GM12865 (cell line): ENCODE measurements at places on chromosomes 1 and 21.

DNA sequence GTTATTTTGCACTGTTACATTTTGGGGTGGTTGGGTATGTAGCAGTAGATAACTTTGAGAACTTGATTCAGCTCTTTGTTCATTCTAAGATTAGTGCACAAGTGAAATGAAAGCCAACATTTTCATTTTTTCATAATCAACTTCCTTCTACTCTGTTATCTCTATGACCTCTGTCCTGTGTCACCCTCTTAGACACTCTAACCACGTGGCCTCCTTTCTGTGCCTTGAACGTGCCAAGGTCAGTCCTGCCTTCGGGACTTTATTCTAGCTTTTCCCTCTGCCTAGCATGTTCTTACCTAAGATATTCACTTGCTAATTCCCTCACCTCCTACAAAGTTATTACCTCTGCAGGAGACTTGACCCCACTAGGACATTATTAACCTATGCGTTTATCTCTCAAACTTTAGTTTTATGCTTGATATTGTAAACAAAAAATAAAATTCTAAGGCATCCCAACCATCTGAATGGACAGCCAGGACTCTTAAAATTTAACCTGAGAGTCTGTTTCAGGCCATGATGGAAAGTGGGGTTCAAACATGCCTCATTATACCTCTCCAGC is 19.2 kb upstream of the EDEM3 start:
- DNase-seq: no peak

GRCh38 chr1:229758101-229759036 is 132.3 kb downstream of the URB2 start:
- DNase-seq: no peak

DNA sequence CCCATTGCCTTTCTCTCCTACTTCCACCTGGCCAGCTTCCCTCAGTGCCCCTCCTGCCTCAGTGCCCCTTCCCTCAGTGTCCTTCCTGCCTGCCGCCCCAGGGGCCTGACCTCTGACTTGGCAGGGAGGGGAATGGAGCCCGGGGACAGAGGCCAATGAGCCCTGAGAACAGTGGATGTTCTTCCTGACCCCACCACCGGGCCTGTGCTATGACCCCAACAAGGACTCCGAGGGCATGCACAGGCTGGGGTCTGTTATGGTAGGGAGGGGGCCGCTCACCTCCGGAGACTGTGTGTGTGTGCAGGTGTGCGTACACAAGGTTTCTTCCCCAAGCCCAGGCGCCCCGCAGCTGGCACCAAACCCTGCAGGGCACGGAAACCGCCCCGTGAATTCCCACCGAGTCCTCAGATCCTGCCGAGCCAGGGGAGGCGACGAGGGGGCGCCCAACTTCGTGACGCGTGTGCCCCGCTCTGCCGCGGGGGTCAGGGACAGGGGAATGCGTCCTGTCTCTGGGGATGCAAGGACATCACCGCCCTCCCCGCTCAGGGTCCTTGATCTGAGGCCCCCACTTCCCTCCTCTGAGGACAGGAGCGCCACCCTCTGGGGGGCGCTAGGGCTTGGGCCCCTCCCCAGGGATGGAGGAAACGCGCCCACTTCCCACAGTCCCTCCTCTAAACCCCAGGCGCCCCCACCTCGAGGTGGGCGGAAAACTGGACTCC is 766 bp downstream of the RAP1GAP start:
- no peak for DNase-seq

DNA sequence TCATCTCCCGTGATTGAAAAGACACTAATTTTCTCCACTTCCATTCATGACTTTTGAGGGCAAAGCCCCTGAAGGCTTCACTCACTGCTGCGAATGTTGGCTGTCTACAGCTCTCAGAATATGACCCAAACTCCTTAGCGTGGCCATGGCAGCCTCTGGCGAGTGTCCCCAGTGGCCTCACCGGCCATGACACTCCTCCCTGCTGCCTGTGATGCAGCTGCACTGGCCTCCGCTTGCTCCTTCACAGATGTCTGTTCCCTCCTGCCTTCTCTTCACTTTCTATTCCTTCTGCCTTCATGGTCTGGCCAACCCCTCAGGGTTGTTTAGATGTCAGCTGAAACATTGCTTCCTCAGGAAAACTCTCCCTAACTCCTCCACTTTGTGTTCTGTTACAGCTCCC is 30.8 kb upstream of the PTPRF start:
- DNase-seq: no peak

DNA sequence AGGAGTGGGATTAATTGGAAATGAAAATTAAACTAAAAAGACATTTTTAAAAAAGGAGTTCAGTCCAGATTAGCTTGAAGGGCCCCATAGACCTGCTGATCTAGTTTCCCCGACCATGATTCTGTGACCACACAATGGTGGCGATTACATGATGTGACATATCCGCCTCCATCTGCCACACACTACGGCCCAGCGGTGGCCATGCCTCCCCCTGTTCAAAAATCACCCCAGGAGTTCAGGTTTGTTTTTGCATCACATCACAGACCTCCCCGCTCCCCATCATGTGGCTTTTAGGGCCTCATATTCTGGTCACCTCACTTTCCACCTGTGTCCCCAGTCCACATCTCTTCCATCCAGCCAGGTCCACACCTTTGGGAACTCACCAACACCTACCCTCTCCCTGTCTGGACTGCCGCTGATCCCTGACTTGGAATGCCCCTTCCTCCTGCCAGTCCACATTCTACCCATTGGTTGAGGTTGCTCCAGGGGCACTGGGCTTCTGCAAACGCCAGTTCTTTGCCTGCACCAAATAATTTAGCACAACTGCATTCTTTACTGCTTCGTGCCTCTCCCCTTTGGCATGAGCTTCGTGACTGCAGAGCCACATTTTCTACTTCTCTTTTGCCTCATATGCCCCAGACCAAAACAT is 38.9 kb downstream of the CD247 start:
- no peak for DNase-seq
